ENCODE measurements at places on chromosomes 1 and 21.

DNA sequence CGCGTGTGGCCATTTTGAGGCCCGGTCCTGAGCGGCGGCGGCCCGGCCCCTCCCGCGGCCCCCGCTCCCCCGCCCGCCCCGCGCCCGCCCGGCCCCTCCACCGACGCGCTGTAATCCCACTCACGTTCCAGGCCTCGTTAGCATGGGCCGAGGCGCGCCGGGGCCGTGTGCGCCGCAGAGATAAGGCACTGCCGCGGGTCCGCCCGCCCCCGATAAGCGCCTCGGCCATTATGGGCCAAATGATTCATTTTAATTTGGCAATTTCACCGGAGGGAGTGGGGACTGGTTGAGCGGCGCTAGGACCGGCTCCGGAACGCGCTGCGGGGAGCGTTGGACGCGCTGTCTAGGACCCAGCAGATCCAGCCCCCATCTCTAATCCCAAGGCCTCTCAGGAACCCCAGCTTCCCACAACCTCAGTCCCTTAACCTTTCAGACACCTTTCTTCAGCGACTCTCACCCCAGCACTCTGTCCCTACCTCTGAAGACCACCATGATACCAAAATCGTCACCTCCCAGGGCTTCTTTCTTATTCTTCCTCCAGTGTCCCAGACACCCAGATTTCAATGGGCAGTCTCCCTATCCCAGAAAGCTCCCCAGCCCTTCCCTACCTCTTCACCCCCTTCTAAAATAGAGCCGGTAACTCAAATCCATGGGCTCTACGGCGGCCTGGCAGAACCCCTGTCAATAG, at the start of gene TAL1:
TAL1 (minus strand) TSS at position 39 of the 688 bp plus-strand sequence. CDS start 6,337 bp downstream, outside the sequence.
- no peak for DNase-seq

DNA sequence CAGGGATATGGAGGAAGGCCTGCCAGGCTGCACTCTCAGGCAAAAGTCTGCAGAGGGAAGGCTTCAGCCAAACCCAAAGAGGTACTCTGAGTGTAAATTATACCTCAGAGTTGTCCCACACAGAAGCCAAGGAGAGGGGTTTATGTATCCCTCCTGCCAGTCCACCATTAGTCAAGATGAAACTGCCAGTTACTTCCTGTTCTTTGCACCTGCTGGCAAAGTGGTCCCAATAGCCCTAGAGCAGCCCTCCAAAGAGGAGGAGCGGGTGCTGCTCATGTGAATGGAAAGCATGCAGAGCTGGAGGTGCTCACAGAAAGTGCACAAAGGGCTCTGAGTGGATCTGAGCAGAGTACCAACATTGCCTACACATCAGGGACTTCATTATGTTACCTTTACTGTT, 37.1 kb upstream of the MCOLN3 start:
- no peak for DNase-seq

- no peak for DNase-seq
Observed at GRCh38 chr1:61124078-61124477, 41.7 kb downstream of the NFIA start.

DNA sequence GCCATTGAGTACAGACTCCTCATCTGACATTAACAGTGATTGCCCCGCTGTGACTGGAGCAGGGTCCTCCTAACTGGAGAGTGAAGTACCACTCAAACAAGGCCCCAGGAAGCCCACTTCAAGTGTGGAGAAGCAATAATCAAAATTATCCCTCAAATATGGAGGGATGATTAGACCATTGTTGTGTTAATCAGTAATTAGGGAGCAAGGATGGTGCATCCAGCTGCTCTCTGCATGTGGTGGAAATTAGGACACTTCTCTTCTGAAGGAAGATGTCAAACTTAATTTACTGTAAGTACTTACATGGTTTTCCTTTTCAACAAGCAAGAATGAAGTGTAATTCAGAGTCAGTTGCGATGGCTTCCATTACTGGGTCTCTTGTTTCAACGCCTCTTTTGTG, 3.4 kb upstream of the ZP4 start:
- DNase-seq, result no peak

- no peak for DNase-seq
Observed at GRCh38 chr1:226716577-226716976, 22.5 kb downstream of the ITPKB start.

DNA sequence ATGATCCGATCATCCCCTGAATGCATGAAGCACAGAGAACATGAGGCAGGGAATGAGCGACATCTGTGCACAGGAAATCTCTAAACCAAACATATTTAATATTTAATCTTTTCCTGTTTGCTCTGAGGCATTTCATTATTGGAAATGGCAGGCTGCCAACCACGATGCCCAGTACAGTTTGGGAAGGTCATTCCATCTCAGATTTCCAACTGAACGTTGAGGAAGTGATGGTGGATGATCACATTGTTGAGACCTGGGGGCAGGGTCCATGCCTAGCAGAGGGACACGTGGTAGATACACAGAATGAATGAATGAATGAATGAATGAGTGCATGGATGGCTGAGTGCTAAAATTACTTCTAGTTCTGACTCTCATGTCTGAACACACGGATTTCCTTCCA, 15.9 kb upstream of the FASLG start:
- no peak for DNase-seq

GRCh38 chr21:36148886-36149285, 7.7 kb upstream of the DOP1B start:
- no peak for DNase-seq

GRCh38 chr1:243287123-243287460, 31.3 kb downstream of the SDCCAG8 start:
- DNase-seq, result no peak

- no peak for DNase-seq
Observed at GRCh38 chr1:85708829-85709227, 595 bp upstream of the ZNHIT6 start.

DNA sequence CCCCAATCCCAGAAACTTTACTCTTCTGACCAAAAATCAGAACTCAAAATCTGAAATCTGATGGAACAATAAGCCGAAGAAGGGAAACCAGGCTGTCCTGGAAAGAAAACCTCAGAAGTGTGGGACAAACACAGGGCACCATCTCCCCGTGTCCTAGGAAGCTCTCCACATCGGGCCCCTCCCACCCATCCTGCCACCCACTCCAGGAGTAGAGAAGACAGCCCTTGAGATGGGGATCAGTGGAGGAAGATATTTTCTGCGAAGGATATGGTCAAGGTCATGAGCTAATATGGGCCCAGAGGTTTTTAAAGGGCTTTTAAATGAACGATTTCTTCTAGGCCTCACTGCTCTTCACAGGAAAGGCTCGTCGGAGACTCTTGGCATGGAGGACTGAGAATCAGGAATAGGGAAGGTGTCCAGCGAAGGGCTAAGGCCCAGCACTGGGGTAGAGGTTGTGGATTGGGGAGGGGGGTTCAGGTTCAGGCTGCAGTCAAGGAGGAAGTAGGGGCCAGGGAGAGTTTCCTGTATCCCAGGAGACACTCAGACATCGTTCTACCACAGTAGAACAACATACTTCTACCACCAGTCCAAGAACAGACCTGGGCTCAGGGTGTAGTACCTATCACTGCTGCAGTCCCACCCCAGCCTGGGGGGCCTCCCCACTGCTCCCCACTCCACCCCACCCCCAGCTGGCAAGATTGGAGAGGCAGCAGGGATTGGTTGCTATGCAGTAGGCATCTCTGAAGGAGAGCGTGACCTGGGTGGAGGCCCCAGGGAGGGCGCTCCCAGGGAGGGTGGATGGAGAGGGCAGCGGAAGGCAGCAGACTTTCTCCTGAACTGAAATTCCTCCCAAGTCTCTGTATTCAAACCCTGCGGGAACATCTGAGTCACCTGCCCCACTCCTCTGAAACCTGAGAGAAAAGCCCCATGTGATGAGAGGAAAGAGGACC, 1.2 kb upstream of the S100A5 start:
- no peak for DNase-seq

GRCh38 chr1:205350691-205351141, 6.0 kb downstream of the KLHDC8A start:
- DNase-seq, result no peak

DNA sequence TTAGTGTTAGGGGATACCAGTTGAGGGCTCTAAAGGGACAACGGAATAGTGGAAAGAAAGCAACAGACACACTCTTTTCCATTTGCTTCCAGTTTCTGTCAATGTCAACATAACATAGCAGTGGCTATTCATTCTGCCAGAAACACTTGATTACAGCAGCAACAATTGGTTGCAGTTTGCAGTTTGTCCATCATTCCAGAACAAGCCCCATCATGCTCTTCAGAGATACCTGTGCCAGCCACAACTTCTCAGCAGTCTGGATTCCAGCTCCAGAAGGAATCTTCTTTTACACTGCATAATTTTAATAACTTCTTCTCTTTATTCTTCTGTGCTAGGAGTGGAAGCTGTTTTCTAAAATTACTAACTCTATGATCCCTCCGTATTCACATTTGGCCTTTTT, 1521.4 kb downstream of the PLA2G4A start:
- DNase-seq, result no peak

GRCh38 chr1:223653015-223653414, 12.5 kb downstream of the CAPN8 start:
- no peak for DNase-seq

GRCh38 chr1:175481126-175482070, 262.0 kb downstream of the TNR start:
- DNase-seq, result peak; percentile 28

DNA sequence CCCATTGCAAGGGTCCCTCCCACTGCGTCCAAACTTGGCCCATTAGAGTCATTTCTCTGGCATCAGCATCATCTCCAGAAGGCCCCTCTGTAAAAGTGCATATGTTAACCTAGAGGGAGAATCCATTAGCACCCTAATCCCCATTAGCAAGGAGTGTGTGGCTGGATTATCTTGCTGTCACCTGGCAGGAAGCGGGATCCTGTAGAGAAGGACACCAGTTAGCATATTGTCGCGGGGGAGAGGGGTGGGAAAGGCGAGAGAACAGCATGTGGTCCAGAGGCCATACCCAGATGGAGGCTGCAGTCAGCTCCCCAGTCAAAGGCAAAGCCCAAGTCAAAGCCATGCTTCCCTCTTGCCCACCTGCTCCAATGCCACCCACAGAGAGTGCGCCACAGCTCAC, 64.0 kb downstream of the OLIG1 start:
- DNase-seq, result no peak

GRCh38 chr1:27070390-27071048, 57.9 kb upstream of the TENT5B start:
- DNase-seq, result no peak

GRCh38 chr1:3207217-3207848, 138.3 kb downstream of the PRDM16 start:
- no peak for DNase-seq

DNA sequence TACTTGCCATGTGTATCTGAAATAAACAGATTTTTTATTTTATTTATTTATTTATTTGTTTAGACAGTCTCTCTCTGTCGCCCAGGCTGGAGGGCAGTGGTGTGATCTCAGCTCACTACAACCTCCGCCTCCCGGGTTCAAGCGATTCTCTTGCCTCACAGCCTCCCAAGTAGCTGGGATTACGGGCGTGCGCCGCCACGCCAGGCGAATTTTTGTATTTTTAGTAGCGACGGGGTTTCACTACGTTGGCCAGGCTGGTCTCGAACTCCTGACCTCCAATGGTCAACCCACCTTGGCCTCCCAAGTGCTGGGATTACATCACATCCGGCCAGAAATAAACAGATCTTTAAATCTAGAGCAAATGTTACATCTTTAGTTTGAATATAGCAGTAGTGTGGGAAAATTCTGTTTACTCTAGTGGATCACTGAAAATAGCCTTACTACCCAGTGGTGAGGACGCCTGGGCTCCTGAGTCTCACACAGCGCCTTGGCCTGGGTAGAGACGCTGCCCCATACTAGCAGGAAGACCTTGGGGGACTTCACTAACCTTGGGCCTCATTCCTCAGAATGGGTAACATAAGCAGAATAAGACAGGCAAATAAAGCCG, 709 bp downstream of the GART start:
- DNase-seq, result no peak

DNA sequence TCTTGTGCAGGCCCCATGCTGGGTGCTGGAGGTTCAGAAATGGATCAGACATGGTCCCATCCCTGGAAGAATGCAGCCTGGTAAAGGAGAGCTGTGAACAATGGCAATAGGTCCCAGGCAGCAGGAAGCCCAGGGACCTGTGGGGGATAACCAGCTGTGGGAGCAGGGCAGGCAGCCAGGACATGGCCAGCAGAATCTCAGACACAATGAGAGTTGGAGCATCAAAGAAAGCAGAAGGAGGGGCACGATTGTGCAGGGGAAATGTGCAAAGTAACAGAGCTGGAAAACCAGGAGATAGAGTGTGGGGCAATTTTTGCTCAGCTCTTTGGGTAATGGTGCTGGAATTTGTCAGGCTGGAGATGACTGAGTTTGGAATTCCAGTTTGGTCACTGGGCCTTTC, 44.3 kb downstream of the C8B start:
- DNase-seq, result no peak

DNA sequence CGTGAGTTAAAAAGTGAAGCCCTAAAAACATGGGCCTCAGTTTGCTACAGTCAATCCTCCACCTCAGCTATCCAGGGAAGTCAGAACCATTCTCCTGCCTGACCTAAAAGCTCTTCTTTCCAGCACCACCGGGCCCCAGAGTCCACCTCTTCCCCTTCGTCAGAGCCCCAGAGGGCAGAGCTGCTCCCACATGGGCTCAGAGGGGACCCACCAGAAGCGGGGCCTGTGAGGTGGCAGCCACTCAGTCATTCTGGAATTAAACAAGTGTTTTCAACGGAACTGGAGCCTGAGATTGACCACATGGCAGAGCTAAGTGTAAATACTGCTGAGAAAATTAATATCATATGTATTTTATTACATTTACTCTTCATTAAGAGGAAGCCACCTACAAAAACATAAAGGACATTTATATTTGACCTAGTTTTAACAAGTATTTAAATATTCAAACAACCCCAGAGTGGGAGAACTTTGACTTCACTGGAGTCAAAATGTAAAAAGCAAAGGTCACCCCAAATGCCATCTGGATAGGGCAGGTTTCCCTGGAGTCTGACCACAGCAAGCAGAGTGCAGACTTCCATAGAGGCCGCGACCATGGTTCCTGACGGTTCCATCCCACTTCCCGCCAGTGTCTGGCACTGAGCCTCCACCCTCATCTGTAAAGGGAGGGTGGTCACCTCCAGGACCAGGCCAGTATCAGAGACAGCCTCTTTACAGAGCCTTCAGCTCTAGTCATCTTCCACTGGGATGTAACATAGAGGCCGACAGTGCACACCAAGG, 1.8 kb downstream of the SUMO3 start:
- no peak for DNase-seq

DNA sequence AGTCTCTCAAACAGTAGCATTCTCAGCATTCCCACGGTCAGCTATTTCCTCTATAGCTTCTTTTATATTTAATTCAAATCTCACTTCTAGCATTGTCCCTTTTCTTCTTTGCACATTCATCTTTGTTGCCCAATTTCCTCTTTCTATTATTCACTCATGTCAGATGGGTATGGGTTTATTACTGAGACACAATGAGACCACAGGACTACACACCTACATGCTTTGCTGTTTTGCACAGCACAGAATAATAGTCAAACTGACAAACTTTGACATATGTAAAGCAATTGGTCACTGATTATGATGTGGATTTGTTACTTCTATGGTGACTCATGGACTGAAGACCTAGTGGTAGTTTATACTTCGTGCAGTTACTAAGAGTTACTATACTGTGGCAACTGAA, 5.8 kb upstream of the CD1C start:
- peak; percentile 26 for DNase-seq
